NCI-H510A (cell line): ENCODE measurements at places on chromosomes 2 and 18.

DNA sequence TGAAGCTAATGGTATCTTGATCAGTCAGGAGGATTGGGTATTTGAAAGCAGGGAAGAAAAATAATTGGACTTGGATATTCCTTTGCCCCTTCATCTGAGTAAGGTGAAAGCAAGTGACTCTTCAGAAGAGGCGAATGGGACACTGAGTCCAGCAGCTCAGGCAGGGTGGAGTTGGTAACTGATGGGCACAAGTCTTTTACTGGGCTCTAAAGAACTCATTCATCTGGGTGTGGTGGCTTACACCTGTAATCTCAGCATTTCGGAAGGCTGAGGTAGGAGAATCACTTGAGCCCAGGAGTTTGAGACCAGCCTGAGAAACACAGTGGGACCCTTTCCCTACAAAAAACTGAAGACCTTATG lies 11.2 kb downstream of the CFLAR start:
- DNase-seq: no peak

DNA sequence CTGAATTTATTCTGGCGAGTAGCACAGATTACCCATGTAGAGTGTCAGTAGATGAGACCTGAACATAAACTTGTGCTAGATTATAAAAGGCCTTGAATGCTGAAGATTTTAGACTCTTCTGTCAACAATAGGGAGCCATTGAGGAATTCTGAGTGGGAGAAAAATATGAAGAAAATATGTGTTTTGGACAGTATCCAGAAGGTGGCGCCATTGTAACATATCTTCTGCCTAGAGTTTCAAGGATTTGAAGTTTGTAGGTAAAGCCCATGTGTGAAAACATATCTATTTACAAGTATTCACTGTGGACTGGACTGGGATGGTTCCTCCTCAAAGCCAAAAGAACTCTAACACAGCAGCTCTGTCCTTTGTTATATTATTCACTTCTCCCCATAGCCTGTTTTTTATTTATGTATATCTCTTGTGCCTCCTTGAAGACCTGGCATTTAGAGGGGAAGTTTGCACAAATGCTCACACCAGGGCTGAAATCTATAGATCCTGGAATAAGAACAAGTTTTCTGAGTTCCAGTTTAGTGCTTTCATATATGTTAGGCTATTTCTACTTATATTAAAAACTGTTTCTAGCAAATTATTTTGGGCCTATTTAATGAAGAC lies 124.9 kb downstream of the RDH14 start:
- DNase-seq: no peak

DNA sequence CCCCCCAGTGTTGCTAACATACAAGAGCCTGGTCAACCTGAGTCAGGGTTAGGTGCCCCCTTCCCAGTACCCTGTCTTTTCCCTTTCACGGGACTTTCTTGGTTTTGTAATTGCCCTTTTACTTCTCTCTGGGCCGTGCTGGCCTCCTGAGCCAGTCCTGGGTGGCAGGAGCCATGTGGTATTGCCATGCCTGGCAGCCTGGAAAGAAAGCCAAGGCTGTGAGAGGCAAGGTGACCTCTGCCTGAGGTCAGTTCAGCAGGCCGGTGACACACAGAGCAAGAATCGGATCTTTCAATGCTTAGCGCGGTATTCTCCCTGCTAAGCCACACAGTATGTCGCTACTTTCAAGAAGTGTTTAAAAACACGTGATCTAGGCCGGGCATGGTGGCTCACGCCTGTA lies 52.3 kb downstream of the C18orf63 start:
- no peak for DNase-seq

DNA sequence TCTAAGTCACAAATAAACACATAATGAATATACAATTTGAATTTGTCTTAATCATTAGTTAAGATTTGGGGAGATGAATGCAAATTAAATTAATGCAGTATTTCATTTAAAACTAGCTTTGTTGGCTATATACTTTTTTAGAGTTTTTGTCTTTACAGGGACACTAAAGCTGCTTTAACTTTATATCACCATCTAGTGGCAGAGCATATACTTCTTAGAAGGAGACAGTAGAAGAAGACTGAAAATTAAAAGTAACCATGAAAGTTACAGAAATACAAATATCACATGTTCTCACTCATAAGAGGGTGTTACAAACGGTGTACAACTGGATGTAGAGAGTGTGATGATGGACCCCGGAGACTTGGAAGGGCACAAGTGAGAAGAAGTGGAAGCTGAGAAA lies 268.3 kb upstream of the NETO1 start:
- no peak for DNase-seq

- DNase-seq: no peak
Measured at GRCh38 chr18:987325-988186, 82.9 kb downstream of the ADCYAP1 start.

DNA sequence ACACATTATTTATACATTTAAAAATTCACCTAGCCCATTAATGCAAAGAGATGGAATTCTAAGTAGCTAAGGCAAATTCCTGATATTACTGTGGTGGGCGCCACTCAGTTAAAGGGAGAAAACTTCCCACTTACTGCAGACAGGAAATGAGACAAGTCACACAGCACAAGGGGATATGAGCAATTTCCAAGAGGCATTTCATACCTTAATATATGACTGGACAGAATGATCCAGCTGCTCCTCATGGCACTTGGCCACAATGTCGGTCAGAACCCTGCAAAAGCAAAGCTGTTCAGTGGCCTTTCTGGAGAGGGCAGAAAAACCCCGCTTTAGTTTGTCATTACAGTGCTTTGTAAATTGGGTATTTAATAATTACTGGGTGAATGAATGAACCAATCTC lies 121.4 kb upstream of the CCDC195 start:
- no peak for DNase-seq

GRCh38 chr2:195505701-195506100 lies 151.3 kb upstream of the SLC39A10 start:
- no peak for DNase-seq

DNA sequence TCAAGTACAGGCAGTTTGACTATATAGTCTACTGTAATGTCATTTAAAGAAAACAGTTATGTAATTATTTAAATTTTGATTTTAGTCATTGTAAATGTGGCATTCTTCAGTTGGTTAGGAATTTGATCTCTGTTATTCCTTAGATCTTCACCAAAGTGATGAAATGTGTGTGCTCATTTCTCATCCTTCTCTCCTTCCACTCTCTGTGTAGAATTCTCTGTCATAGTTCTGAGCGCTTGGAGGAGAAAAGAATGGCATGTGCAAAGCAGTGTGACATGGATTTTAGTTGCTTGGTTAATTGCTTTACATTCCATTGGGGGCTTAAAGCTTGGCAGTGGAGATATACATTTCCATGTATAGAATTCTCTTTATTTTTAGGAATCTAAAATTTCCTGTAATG lies 14.8 kb downstream of the PIK3C3 start:
- no peak for DNase-seq

DNA sequence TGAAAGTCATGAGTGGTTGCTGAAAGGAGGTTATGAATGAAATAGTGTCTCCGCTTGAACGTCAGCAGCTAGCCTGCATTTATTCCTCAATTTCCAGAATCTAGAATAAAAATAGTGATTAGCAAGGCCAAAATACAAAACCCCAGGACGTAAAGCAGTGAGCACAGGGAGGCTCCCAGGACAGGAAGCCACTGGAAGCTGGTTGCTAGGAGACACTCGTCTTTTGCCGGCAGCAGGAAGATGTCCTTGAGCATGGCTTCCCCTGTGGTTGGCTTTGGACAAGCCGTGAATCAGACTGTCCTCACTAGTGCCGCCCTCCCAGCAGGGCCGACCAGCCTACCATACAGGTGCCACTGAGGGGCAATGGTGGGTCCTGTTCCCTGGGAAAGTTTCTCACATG lies 374.4 kb downstream of the MTX2 start:
- peak; percentile 74 for DNase-seq

DNA sequence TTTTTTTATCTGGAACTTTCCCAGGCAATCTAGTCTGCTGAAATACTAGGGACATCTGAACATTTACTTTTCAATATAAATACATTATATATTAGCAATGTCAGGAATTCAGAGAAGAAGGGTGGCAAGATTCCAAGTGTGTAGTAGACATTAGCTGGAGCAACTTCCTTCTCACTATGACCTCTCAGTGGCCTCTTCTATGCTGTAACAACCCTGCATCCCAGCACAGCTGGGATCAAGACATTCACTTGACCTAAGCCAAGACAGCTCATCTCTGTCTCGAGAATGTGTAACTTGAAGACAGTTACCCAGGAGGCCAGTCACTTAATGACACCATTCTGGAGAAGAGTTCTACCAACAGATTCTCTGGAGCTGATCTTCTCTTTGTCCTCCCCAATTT lies 61.7 kb upstream of the RALBP1 start:
- DNase-seq: no peak

DNA sequence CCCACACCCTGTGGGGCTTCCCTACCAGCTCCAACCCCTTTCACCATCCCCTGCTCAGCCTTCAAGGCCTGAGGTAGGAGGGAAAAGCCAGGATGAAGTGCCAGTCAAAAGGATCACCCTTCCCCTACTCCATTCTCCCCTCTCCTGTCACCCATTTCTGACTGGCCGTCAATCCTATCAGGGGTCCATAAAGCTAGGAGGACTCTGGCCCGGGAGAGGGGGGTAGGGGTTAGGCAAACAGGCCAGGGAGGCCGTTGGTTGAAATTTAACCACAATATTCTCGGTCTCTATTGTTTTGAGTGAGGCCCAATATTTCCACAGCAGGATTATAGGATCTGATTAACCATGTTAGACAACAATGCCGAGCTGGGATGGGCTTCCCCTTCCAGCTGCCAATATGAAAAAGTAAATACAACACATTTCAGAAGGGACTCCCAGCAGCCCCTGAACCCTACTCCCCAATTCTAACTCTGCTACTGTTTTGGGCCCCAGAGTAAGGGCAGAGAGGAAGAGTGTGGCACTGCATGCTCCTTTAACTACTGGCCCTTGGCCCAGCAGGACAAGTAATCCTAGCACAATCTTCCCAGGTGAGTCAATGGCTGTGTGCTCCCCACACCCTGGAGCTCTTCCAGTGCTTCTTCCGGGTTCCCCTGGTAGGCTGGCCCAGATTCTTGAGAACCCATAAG lies 10.6 kb upstream of the IHH start:
- no peak for DNase-seq

- no peak for DNase-seq
Measured at GRCh38 chr2:170820757-170821530, 4.3 kb downstream of the GAD1 start.

- no peak for DNase-seq
Measured at GRCh38 chr2:138831691-138832090, 51.5 kb upstream of the NXPH2 start.

DNA sequence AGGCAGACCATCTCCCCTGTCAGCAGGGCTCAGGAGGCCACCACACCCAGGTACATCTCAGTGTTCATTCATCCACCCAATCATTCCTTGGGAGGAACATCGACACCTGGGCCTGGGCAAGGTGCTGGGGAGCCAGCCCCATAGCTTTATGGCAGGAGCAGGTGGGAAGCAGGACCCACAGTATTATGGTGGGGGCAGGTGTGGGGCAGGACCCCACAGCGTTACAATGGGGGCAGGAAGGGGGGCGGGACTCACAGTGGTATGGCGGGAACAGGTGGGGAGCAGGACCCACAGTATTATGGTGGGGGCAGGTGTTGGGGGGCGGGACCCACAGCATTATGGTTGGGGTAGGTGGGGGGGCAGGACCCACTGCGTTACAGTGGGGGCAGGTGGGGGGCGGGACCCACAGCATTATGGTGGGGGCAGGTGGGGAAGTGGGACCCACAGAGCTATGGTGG lies 128.9 kb upstream of the HS6ST1 start:
- no peak for DNase-seq

- DNase-seq: no peak
Measured at GRCh38 chr2:226760412-226761194, 39.0 kb downstream of the IRS1 start.

DNA sequence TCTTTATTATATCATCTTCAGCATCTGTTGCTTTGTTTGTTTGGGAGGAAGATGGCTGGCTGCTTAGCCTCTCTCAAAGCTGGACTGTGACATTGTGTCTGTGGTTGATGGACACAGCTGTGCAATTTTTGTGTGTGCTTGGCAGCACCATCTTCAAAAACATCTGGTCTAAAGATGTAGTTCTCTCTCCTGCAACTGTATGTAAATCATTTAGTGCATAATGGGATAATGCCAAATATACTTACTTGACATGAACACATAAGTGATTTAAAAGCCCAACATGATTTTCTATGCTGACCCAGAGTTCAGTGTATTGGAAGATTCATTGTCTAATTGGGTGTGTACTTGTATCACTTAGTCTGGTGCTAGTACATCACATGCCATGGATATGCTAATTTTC lies 112.2 kb downstream of the MAP4K4 start:
- no peak for DNase-seq

GRCh38 chr18:73164430-73164829 lies 296.6 kb upstream of the NETO1 start:
- no peak for DNase-seq

- DNase-seq: no peak
Measured at GRCh38 chr2:51071191-51071590, 39.3 kb upstream of the NRXN1 start.

- no peak for DNase-seq
Measured at GRCh38 chr2:149719695-149720094, 132.1 kb upstream of the MMADHC start.

DNA sequence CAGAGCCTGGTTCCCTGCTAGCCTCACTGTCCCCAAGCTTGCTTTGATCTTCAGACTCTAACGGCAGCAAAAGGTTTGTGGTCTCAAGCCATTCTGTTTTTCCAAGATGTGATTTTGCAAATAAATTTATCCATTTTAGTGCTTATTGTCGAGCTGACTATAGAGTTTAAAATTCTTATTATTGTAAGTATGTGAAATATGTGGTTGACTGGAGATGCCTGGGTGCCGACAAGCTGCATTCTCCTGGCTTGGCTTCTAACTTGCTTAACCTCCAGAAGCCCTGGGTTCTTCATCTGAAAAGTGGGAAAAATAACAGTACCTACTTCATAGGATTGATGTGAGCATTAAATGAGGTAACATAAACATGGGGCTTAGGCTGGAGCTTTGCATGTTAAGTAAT lies 9.9 kb upstream of the EDAR start:
- no peak for DNase-seq

GRCh38 chr2:150729495-150729955 lies 242.1 kb upstream of the RND3 start:
- no peak for DNase-seq

- no peak for DNase-seq
Measured at GRCh38 chr2:207258263-207258991, 92.7 kb upstream of the KLF7 start.

- DNase-seq: peak; percentile 26
Measured at GRCh38 chr2:241659150-241659739, 21.8 kb downstream of the ATG4B start.

GRCh38 chr2:96898641-96899412 lies 28.9 kb upstream of the SEMA4C start:
- DNase-seq: no peak

DNA sequence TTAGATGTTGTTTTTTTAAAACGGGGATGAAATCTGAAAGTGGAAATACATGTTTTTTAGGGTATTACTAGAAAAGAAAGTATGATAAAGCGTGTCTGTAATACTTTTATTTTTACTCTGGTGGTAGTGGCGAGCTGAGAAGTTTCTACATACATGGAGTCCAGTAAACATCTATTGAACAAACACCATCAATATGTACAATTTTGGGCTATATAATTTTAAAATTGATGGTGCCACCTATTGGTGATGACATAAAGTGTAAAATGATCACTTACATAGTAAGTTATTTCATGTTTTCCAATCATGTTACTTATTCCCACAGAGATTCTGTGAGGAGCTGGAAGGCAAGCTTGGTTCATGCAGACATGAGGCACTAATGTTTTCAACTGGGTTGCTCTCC lies 31.5 kb upstream of the NFE2L2 start:
- no peak for DNase-seq
